ENCODE measurements at places on chromosomes 16 and 17.

- DNase-seq, result no peak
These were observed 22.3 kb upstream of the ZFPM1 start for GRCh38 chr16:88430524-88431446.

DNA sequence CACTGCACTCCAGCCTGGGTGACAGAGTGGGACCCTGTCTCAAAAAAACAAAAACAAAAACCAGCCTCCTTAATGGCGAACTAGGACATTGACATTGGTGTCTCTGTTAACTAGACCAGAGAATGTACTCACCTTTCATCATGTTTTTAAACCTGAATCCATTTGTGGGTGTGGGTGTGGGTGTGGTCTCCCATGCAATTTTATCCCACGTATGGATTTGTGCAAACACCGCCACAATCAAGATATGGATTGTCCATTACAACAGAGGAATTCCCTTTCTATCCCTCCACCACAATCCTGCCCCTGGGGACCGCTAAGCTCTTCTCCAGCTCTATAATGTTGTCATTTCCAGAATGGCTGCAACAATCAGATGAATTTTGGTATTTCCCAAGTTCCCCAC lies 49.9 kb downstream of the DNAH17 start:
- no peak for DNase-seq

GRCh38 chr17:82930924-82931698 lies 91.3 kb upstream of the ZNF750 start:
- no peak for DNase-seq

GRCh38 chr16:69240331-69240730 lies 53.4 kb downstream of the SNTB2 start:
- DNase-seq, result no peak

GRCh38 chr17:7114875-7115614 lies 423 bp upstream of the ASGR2 start:
- no peak for DNase-seq

GRCh38 chr16:12341423-12341822 lies 364.9 kb downstream of the SNX29 start:
- no peak for DNase-seq

DNA sequence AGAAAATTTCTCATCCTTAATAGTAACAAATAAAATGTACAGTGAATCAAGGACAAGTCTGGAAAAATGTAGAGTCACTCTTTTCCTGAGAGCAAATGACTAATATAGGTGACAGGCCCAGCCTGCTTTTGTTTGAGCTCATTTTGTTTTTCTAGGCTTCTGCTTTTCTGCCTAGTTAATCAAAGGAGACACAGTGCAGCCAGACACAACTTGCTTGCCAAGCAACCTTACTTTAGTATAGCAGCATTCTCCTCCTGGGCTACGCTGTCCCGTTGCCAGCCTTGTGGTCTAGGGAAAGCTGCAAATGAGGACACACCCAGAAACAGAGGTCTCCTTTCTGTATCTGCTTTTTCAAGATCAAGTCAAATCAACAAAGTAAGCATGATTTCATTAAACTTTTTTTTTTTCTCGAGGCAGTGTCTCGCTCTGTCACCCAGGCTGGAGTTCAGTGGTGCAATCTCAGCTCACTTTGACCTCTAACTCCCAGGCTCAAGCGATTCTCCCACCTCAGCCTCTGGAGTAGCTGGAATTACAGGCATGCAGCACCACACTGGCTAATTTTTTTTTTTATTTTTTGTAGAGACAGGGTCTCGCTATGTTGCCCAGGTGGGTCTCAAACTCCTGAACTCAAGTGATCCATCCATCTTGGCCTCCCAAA lies 17.2 kb downstream of the GINS3 start:
- DNase-seq, result peak; percentile 40

DNA sequence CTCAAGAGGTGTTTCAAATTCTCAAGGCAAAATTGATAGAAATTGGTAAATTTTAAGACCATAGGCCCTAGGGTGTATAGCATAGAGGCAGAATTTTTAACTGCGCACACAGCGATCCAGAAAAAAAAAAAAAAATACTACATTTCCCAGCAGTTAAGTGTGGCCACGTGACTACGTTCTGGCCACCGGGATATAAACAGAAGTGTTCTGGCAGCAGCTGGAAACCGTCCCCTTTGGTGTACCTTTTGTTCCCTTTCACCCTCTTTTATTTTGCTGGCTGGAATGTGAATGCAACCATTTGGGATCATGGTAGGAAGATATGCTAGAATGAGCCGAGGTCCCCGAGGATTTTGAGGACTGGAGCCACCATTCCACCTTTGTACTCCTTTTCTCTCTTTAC lies 52.7 kb upstream of the AKAP1 start:
- no peak for DNase-seq

DNA sequence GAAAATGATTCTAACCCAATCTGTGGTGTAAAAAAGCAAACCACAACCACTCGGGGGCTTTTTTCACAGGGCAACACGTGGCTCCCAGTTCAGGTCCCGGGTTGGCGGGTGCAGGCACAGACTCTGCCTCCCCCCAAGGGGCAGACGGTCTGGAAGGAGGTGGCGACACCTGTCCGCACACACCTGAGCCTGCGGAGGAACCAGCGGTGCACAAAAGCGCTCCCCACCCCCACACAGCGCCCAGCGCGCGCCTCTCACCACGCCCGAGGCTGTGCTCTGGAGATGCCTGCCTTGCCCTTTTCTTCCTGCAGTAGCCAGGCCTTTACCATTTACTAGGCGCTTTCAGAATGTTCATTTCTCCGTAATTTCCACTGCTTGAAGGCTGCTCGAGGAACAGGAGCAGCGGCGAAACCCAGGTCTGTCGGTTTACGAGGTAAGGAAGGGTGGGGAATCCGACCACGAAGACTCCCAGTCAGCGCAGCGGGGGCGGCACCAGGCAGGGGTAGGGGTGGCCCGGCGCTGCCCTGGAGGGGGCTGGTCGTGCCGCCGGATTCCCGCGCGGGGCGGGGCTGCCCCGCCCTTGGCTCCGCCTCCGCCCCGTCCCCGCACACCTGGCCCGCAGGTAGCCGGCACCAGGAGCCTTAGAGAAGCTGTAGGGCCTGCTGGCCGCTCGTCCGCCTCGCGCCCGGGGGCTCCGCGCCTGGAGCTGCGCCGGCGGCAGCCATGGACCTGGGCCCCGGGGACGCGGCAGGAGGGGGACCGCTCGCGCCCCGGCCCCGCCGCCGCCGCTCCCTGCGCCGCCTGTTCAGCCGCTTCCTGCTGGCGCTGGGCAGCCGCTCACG lies at the start of gene USP43:
TSS of gene USP43 (plus strand) at position 608 of the 842 bp plus-strand sequence. CDS start at position 724, 116 bp downstream.
- no peak for DNase-seq

GRCh38 chr17:48021934-48022333 lies 15.7 kb downstream of the COPZ2 start:
- no peak for DNase-seq

GRCh38 chr17:45137561-45138305 lies 2.2 kb downstream of the ACBD4 start:
- DNase-seq, result no peak

DNA sequence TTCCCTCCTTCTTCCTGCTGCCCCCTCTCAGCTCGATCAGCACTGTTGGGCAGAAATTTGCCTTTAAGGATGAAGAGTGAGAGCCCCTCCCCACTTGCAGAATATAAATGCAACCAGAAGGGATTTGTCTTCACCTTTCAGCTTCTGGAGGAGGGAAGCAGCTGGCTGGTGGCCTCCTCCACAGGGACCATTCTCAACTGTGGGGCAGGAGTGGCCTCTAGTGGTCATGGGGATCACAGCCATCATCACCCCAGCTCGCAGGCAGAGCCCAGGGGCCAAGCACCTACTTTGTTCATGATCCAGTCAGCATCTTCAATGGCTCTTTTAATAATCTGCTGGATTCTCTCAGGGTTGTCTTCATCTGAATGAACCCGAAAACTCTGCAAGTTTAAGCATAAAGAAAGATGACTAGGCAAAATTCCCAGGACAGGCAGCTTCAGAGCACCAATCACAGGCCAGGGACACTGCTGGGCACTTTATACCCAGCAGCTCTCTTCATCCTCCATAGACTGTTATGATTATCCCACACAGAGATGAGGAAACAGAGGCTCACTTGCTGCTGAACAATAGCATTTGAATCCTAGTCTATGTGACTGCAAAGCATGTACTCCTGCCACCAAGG lies 13.1 kb downstream of the LYRM9 start:
- peak; percentile 71 for DNase-seq

GRCh38 chr16:66026211-66026610 lies 340.3 kb upstream of the CDH5 start:
- DNase-seq, result no peak

DNA sequence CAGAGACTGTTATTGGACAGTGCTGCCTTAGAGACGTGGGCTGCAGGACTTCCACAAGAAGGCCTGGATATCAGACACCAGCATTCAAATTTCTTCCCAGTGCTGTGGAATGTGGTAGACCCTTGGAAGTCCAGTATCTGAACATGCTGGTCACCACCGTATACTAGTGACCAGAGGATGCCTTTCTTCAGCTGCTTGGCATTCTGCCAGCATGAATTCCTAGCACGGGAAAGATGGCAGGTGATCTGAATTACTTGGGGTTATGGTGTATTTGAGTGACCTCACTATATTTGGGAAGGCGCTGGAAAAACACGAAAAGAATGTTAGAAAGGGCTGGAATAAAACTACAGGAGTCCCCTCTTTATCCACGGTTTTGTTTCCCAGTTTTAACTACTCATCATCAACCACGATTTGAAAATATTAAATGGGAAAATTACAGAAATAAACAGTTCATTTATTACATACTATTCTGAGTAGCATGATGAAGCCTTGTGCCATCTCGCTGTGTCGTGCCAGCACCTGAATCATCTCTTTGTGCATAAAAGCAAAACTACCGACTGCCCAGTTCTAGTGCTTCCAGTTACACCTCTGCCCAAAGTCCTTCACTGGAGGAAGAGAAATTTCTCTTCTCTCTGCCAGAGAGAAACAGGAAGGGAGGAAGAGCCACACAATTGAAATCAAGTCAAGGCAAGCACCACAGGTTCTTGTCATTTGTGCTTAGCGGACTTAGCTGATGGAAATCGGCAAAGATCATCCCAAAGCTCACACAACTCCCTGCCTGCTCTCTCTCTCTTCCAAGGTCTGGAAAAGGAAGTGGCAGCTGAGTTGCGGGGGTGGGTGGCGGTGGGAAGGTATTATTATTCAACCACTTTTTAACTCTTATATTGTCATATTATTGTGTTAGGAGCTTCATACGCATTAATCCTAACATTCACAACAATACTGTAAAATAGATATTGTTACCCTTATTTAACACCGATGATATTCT lies 1.4 kb upstream of the CHST4 start:
- no peak for DNase-seq

DNA sequence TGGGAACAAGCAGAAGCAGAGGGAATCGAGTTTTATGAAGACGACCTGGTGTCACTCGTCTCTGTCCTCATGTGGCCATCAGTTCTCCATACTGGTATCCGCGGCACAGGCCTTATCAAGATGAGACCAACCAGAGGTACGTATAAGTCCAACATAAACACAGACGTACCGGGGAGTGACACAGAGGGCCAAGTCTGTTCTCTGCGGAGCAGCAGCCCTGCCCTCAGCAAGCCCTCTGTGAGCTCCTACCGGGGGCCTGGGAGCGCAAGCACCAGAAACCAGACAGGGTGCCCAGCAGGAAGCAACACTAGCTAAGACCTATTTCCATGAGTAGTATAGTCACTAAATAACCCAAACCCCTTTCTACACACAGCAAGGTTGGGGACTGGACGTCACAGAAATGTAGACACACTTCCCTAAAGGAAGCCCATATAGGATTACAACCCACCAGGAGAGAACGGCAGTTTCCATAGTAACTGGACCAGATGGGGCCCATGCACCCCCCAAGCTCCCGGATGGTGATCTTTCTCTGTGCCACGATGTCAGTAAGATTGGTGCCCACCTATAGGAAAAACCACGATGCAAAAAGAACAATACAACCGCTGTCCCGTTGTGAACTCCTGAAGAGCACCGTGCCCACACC lies 911 bp downstream of the ARL16 start:
- no peak for DNase-seq

DNA sequence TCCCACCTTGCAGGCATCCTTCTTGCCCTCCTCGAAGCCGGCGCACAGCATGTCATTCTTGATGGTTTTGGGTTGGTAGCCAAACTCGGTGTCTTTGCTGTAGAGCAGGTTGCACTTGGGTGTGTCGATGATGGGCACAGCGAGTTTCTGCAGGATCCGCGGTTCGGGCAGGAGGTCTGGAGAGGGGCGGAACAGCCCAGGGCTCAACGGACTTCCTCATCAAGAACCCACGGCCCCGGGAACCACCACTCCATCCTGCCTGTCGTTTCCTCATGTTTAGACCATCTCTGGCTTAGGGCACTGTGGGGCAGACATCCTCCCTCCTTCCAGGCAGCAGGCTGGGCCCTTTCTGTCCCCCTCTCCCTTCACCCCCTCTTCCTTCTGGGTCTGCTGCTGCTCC lies 6.5 kb downstream of the PRSS27 start:
- DNase-seq, result no peak
